Stimulated activated effector memory CD8-positive, alpha-beta T cell treated with anti-CD3 and anti-CD28 coated beads, Interleukin-12 subunit alpha, Interleukin-12 subunit beta, amount 100 ng/mL, for 72 hours (primary cell): ENCODE measurements at places on chromosomes 6 and 20.

DNA sequence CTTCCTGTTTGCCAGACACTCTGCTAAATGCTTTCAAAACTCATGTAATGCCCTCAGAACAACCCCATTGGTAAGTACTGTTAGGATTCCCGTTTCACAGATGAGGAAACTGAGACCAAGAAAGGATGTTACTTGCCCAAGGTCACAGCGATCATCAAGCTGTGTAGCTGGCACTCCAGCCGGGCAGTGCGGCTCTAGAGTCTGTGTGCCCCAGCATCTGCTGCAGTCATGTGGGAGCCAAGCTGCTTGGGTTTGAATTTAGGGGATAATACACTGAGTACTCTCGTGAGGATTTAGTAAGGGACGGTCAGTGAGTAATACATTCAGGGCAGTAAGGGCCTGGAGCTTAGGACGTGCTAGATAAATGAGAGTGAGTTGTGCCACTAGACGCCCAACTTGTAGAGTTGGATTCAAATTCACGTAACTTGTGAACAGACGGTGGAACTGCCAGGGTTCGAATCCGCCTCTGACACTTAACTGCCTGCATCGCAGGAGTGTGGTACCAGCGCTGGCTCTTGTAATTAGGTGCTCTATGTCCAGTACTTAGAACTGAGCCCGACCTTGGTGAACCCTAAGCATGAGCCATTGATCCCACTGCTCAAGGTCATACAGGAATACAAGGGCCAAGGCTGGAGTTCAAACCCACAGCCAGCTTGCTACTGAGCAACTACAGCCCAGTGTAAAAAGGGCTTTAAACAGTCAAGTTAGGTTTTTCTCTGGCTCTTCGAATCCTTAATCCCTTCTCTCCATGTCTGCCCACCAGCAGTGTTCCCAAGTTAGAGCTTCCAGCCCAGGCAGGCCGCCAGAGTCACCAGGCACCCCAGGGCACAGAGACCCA, 70.2 kb downstream of the EYA2 start:
- DNase-seq: no peak

- DNase-seq: no peak
Measured at GRCh38 chr20:10242166-10242565, 23.5 kb downstream of the SNAP25 start.

GRCh38 chr6:6972456-6972855, 135.3 kb upstream of the RREB1 start:
- DNase-seq: no peak

DNA sequence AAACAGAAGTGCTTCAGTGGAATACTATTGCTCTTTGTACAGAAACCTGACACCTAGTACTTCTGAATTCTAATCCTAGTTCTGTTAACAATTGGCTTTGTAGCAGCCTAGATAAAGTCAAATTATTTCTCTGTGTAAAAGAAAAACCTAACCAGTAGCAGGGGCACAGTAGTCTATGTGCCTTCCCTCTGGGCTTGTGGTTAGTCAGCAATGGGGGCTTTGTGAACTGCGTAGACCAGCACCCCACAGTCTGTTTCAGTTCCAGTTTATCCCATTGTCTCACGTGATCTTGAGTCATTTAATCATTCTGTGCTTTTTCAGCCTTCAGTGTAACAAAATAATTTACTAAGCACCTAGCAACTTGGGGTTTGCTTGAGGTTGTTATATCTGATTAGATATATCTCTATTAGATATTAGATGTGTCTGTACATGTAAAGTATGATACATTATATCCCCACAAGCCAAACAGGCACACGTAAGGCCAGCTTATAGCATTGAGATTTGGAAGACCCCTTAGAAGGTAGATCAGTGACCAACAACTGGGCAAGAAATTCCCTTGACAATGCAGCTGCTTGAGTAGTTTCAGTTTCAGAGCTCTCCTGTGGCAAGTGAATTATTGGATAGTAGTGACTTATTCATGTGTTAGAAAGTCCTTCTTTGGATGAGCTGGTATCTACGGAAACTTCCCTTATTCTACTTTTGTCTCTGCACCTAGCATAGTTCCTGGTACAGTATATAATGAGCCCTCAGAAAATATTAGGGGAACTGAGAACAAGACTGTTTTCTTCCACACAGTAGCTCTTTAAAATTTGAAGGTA, 27.9 kb upstream of the CCR6 start:
- no peak for DNase-seq

DNA sequence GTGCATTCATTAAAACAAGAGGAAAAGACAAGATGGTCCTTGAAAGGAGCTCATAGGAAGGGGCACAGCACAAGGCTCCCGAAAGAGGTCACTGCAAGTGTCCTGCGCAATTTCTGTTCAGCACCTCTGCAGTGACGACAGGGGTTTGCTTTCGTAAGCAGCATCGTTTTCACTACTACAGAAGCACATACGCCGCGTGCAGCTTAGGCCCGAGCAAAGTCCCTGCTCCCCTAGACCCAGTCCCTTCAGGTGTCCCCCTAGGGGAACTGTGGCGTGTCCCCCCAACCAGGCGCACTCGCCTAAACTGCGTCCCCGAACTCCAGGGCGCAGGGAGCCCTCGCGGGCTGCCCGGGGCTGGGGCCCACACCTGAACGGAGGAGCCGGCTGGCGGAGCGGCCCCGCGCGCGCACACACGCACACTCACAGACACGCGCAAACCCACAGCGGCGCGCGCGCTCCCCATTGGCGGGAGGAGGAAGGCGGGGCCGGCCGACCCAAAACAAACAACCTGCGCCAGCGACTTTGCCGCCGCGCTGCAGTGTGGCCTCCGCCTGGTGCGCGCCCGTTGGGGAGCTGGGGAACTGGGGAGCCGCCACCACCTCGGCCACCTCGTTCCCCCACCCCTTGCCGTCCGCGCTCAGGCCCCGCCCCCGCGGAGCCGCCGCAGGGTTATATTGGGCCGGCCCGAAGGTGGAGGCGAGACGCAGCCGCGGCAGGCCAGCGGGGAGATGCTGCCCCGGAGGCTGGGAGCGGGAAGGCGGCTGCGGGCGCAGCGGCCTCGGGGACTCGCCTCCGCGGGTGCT, at the start of gene FOXQ1:
Gene FOXQ1 (plus strand): TSS at position 699 of the 803 bp plus-strand sequence. CDS start 607 bp downstream, outside the sequence.
- DNase-seq: no peak

DNA sequence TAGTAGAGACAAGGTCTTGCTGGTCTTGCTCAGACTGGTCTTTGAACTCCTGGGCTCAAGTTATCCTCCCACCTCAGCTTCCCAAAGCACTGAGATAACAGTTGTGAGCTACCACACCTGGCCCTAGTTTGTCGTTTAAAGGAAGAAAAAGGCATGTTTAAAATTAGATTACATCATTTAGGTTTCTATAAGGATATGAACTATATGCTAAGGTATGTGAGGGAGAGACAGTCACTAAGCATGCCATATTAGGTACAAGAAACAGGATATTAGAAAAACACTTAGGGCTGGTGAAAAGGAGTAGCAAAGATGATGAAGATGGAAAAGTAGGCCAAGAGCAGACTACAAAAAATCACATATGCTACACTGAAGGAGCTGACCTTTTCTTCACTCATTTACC, 106.4 kb downstream of the ASCC3 start:
- DNase-seq: no peak

- no peak for DNase-seq
Measured at GRCh38 chr6:42032366-42032765, 18.0 kb upstream of the TAF8 start.

GRCh38 chr6:4169028-4169789, 33.8 kb upstream of the ECI2 start:
- DNase-seq: no peak

DNA sequence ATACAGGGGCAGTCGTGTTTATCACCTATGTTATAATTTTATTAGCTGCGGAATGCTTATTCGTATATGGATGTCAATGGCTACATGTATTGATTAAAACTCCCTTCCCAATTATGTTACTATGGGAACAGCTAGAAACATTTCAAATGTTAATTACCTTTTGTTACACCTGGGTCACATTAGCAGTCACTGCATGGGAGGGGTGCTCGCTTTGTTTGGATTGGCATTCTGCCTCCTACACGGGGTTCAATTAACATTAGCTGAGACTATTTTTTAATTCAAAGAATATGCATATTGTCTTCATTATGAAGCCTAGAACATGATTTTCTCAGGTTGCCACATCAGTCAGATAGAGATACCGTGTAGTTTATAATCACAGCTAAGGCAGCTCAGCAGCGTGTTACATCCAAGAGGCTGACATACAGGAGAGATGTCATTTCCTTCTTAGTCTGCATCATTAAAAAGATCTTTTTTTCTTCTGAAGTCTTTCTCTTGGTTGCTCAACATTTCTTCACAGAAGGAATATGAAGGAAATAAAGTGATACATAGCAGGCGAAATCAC, 76.2 kb upstream of the RPS6KA2 start:
- no peak for DNase-seq

DNA sequence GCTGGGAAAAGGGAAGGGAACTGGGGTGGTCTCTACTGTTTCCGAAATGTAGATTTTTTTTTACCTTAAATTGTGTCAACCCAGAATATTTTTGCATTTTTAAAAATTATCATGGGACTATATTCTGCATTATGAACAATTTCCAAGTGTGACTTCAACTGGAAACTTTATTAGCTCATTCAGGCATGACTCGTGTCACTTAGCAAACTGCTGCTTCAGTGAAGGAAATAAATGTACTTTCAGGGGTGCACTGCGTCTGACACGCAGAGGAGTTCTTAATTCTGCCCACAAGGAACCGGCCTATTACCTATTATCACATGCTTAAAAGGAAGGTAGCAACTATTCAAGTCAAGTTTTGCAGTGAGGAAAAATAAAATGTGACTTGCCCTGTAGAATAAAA, 291.3 kb upstream of the PRDM1 start:
- DNase-seq: no peak

GRCh38 chr6:85810558-85810957, 167.9 kb upstream of the SYNCRIP start:
- DNase-seq: no peak

DNA sequence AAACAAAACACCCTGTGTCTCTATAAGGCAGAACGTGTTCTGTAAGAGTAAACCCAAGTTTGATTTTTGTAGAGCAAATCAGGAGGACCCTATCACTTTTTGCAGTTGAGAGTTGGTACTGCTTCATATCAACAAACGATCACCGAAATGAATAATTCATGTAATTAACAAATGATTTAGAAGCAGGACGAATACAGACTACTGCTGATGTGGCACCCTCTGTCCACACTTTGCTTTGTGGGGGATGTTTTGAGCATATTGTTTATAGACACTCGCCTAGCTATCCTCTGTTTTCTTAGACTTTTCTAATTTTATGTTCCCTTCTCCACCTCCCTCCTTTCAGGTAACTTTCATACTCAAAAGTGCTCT, 1.5 kb downstream of the CD2AP start:
- DNase-seq: no peak
